Naive thymus-derived CD4-positive, alpha-beta T cell (primary cell): ENCODE measurements at places on chromosomes 3 and 15. TPM values are rescaled to one million over a fixed set of nuclear protein-coding genes. Genes with fewer than 3 reads are reported as not detected.

Gene SLC24A5
- total RNA-seq, result not detected

Gene FGF7
- 0.11 TPM for total RNA-seq

Gene GPR149
- total RNA-seq, result not detected

Gene MORC1
- total RNA-seq, result not detected in 2 replicates

Gene LTK
- not detected for total RNA-seq

Gene PARP15
- 70.7 TPM for total RNA-seq

Gene DGKG
- total RNA-seq, result 0.10 and 0.15 TPM in 2 replicates

Gene SHC4
- total RNA-seq, result not detected

Gene MESP1
- total RNA-seq, result 0.66 and 1.2 TPM in 2 replicates

Gene ABCC5
- total RNA-seq, result 24.7 TPM

Gene MEX3B
- 1.9 TPM for total RNA-seq

Gene CCR8
- 0.43 TPM for total RNA-seq

Gene CHRNA7
- 0.24 TPM for total RNA-seq

Gene TNFSF10
- total RNA-seq, result 35.3 TPM

Gene PPIP5K1
- total RNA-seq, result 43.0 TPM

DNA sequence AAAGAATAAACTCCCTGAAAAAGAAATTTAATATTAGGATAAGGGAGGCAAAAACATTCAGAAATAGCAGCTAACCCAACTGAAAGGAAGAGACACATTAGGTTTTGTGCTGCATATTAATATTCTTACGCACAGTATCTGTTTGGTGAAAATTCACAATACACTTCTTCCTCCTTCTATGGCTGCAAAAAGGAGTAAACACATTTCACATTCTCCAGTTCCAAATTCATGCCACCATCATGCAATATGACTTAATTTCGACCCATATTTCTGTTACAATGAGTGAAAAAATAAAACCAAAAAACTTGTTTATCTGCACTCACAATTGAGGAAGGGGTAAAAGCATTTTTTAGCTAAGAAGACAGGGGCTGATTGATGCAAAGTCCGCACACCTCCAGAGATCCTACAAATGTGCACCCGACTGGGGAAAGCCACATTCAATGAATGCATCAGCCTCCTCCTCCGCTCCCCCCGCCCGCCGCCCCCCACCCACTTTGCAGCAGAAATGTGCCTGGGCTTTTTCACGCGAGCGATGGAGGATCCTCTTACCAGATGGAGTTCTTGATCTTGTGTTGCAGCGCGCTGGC lies 1.0 kb downstream of the RFX7 start:
- peak; percentile 7 for DNase-seq

DNA sequence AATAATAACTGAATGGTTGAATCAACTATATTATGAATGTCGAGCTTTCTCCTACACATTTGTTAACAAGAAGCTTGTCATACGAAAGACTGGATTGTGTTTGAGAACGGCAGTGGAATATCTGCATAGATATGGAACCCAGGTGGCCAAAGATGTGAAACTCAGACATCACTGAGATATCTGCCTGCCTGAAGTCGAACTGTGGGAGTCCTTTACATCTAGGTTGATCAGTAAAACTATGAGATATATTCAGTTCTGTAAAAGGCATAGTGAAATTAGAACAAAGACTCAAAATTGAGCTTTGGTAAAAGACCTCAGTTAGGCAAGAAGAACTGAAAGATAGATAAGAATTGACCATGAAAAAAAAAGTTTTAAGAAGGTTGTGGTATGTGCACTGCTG lies 41.5 kb upstream of the TOP2B start:
- no peak for DNase-seq

DNA sequence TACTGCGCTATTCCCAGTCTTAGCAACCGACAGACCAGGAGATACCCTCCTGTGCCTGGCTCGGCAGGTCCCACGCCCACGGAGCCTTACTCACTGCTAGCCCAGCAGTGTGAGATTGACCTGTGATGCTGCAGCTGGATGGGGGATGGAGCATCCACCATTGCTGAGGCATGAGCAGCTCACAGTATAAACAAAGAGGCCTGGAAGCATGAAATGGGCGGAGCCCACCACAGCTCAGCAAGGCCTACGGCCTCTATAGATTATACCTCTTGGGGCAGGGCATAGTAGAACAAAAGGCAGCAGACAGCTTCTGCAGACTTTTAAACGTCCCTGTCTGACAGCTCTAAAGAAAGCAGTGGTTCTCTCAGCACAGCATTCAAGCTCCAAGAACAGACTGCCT lies 160.3 kb downstream of the ANXA2 start:
- no peak for DNase-seq

DNA sequence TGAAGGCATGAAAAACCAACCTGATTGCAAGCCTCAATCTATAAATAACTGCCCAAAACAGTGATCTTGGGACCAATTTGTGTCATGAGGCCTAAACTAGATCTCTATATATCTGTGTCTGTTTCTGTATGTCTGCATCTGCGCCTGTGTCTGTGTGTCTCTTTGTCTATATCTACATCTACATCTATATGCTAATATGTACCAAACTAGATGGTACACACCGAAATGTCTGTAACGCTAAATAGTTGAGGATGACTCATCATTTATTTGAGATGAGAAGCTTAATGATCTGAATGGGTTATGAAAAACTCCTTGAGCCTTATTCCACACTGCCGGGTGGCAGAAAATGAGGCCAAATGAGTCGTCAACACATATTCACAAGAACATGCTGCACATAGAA lies 982.3 kb downstream of the ROBO2 start:
- DNase-seq, result no peak

DNA sequence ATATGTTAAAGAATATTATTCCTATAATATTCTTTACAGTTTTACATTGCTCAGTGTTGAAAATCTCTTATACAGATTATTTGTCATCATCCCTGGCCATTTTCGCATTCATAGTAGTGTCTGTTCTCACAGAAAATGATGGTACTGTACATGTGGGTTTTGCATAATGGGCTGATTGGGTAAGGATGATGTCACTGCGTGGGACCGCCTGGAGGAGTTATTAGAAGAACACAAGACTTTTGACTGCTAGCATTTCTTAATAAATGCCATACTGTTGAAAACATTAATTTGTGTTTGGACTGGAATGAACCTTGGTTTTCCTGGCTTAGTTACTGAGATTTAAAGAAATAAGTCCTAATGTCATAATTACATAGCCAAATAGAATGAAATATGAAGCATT lies 20.3 kb downstream of the LRCH3 start:
- no peak for DNase-seq

DNA sequence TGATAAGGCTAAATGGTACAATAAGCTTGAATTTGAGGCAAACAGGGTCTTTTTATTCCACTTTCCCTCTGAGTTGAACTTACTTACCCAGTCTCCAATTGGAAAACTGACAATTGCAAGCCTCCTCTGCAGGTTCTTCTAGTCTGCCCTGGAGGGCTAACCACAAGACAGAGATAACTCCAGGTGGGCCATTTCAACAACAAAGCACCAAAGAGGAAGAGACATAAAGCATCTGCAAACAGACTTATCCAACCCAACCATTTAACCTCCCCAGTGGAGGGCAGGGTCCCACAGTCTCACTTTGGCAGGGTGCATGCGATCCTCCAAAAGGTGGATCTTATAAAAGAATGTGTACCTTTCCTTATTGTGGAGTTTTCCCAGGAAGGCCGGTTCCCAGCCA lies 525.8 kb downstream of the DIPK2A start:
- no peak for DNase-seq

- DNase-seq, result no peak
Observed at GRCh38 chr3:178244733-178245709, 291.2 kb upstream of the KCNMB2 start.

DNA sequence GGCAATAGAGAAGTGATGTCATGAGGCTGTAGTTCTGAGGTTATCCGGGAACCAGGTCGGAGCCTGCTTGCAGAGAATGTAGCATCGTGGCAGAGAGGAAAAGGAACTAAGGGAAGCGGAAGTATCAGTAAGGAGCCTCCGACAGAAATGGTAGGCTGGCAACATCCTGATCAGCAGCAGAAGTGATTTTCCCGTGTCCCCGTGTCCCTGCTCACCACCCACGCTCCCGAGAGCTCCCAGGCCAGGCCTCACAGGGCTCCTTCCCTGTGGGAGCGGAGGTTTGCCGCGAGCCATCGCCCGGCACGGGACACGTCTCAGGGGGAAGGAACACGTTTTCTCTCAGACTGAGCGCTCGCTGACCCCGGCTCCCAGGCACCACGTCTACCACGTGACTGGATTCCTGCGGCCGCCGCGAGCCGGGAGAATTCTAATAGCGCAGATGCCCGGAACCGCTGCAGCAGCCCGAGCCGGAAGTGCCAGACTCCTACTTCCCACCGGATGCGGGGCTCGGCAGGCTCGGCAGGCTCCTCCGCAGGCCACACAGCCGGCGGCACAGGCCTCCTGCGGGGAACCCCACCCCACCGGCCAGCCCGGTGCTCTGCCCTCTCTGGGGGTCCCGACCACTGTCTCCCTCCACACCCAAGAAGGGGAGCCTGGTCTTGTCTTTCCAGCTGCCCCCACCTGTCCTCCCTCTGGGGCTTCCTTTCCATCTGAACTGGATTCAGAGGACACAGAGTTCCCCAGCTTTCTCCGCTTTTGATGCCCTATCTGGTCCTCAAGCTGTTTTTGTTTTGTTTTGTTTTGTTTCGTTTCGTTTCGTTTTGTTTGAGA lies 99.3 kb downstream of the BDH1 start:
- DNase-seq, result peak; percentile 31

DNA sequence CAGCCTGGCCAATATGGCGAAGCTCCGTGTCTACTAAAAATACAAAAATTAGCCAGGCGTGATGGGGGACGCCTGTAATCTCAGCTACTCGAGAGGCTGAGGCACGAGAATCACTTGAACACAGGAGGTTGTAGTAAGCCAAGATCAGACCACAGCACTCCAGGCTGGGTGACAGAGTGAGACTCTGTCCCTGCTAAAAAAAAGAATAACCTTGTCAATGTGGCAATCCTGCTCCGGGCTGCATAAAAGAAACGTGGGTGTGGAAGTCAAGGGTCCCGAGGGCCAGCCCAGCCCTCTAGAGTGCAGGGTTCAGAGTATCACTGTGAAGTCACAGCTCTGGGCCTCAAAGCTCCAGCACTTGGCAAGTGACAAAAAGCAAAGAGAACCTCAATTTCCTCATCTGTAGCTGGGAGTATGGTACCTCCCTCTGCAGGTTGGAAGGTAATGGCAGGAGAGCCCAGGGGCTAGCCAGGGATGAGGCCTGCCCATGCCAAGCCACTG lies 73.5 kb upstream of the IQSEC1 start:
- DNase-seq, result no peak

- DNase-seq, result no peak
Observed at GRCh38 chr3:185717121-185717520, 107.7 kb downstream of the IGF2BP2 start.

DNA sequence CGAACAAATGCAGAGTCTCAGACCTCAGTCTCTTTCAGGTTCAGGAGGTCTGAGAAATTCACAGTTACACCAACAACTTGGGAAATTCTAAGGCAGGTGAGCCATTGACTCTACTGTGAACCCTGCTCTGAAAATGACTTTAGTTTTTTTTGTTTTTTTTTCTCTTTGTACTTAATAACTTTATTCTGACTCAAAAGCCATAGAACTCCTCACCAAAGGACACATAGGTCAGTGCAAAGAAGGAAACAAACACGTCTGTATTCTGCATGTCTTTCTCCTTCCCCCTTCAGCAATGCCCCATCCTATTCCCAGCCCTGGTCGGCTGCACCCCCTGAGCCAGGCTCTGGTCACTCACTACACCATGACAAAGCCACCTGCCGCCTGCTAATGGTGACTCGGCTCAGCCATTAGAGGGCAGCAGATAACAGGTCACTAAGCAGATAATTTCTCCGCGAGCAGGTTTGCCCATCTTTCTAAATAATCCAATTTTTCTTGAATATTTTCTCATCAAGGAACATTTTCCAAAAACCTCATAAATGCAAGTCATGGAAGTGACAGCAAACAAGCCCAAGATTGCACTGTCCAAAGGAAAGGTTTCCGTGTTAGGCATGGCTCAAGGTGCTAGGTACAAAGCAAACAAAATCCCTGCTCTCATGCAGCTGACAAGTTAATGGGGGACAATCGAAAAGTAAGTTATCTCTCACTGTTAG lies 37.7 kb downstream of the TM4SF4 start:
- no peak for DNase-seq

DNA sequence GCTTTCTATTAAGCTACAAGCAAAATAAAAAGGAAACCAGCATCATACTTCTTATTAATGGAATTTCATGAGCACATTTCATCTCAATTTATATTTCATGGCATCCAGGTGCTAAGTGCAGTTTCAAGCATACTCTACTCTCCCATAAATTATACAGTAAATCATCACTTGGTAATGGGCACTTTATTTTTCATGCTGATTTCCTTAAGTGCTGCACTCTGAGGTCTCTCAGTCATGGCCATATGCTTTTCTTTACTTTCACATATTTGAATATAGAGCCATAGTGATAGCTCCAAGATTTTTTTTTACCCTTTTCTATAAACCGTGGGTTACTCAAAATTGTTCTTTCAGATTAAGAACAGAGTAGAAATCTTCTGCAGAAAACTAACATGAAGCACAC lies 1505.7 kb upstream of the CADM2 start:
- no peak for DNase-seq

GRCh38 chr3:169310184-169310939 lies 353.1 kb downstream of the MECOM start:
- DNase-seq, result no peak

- no peak for DNase-seq
Observed at GRCh38 chr3:171797265-171797679, 13.0 kb downstream of the PLD1 start.

GRCh38 chr3:17040990-17041377 lies 156.2 kb downstream of the PLCL2 start:
- DNase-seq, result no peak

GRCh38 chr3:187700249-187700648 lies 2.1 kb downstream of the RTP2 start:
- no peak for DNase-seq

- no peak for DNase-seq
Observed at GRCh38 chr15:96406291-96406690, 75.8 kb downstream of the NR2F2 start.

- peak; percentile 83 for DNase-seq
Observed at GRCh38 chr15:67542420-67543347, at the start of gene MAP2K5. MAP2K5 (plus strand) TSS chr15:67542703; CDS start chr15:67543336, 633 bp downstream.

DNA sequence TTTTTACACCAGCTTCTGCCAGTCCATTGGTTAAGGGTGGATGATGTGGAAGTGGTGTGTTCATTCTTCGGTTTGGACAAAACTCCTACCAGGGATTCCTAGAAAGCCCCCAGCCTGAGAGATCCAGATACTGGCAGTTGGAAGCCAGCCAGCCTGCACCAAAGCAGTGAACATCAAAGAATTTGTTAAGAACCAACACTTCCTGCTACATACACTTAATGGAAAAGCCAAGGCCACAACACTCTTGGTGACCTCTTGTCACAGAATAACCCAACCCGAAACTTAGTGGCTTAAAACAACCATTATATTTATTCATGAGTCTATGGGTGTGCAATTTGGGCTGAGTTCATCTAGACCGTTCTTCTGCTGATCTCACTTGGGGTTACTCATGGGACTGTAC lies 42.9 kb upstream of the ADAMTS9 start:
- no peak for DNase-seq

DNA sequence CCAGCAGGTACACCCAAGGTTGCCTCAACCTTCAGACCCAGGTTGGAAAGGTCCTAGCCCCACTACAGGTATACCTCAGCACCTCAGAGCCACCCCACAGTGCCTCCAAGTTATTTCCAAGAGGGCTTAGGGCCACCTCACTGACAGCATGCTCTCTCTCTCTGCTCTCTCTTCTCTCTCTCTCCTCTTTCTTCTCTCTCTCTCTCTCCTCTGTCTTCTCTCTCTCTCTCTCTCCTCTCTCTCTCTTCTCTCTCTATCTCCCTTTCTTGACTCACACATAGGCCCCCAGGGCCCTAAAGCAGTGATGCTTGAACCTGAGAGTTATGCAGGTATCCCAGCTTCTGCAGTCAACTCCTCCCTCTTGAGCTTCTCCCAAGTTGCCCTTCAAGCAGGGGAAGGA lies 4.2 kb downstream of the CAV3 start:
- DNase-seq, result no peak
